ENCODE measurements at places on chromosomes 5 and 9.
A peak's percentile ranks its signal among the peaks of the same experiment; 100 is the strongest.

- DNase-seq: no peak
These were observed 8.9 kb downstream of the WNK2 start for GRCh38 chr9:93192721-93193387.

GRCh38 chr9:129485145-129485774 is 135.6 kb downstream of the C9orf50 start:
- DNase-seq: no peak

DNA sequence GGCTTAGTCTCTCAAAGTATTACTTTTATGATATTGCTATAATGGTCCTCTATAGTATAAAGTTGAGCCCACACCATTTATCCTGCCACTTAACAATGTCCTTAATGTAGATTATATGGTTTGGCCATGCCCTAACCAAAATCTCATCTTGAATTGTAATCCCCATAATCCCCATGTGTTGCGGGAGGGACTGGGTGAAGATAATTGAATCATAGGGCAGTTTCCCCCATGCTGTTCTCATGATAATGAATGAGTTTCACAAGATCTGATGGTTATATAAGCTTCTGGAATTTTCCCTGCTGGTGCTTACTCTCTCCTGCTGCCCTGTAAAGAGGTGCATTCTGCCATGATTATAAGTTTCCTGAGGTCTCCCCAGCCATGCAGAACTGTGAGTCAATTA is 498.8 kb downstream of the RAB3C start:
- DNase-seq: no peak

DNA sequence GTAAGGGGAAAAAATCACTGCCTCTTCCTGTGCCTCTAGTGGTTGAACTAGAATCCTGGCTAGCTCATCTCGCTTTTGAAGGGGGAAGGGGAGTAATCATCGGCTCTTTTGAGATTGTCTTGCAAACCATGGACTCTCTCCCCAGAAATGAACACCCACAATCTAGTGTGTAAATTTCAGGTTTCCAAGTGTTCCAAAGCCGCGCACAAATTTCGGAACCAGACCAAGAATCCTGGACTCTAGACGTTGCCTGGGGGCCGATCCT is 4.9 kb upstream of the FOXE1 start:
- no peak for DNase-seq

- no peak for DNase-seq
These were observed 178.8 kb upstream of the KLF9 start for GRCh38 chr9:70593241-70593640.

GRCh38 chr9:138103849-138104206 is 226.2 kb downstream of the CACNA1B start:
- DNase-seq: no peak

- no peak for DNase-seq
These were observed 13.6 kb downstream of the ARHGAP26 start for GRCh38 chr5:142783601-142784341.

GRCh38 chr9:131824155-131824594 is 84.3 kb upstream of the RAPGEF1 start:
- no peak for DNase-seq

GRCh38 chr5:150630461-150631325 is 9.8 kb upstream of the SYNPO start:
- no peak for DNase-seq

- DNase-seq: no peak
These were observed 77.9 kb upstream of the RPS23 start for GRCh38 chr5:82356021-82356420.

GRCh38 chr5:117414926-117415325 is 840.3 kb upstream of the SEMA6A start:
- no peak for DNase-seq

- no peak for DNase-seq
These were observed 10.8 kb upstream of the MGAT1 start for GRCh38 chr5:180813420-180813819.

DNA sequence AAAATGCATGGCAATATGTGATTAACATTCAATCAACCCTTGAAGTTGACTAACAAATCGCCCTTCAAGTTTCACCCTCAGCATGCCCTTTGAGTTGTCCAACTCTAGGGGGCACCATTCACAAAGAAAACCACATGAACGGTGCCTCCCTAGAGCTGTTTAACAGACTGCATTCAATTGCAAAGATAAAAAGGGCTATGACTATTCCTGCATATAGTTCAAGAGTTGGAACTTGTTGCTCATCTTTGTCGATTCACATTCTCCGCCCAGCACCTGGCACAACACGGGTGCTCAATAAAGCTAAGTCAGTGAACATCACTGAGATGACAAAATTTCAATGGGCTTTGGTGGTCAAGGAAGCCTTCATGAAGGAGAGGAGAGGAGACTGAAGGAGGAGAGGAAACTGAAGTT is 69.6 kb upstream of the SLC30A5 start:
- no peak for DNase-seq

GRCh38 chr5:157965989-157966388 is 107.0 kb upstream of the CLINT1 start:
- DNase-seq: no peak

GRCh38 chr9:16121601-16122286 is 568.9 kb downstream of the CCDC171 start:
- no peak for DNase-seq

DNA sequence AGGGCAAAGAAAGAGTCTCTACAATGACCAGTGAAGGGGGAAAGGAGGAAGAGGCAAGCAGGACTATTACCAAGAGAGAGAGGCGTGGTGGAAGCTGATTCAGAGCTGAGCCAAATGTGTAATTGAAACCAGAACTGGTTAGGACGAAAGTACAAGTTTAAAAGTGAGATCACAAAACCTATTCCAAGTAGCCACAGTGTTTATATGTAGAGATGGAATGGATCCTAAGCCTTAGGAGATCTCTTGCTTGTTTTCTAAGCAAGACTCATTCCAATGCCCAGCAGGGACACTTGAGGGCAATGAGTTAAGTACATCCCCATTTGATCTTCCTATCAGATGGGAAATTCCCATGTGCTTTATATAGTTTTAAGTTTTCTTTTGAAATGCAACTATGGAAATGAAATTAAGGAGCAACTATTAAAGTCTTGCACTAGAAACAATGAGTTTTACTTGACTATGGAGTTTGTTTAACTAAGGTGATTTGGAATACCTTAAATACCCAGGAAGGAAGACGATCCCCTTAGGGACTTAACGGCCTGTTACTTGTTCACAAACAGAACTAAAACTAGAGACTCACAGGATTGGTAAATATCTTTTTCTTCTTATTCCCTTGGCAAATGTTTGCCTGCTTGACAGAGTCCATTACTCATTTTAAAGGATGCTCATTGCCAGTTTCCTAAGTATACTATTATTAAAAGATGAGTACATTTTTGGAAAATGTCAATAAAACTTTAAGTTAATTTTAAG is 51.1 kb upstream of the SNX2 start:
- no peak for DNase-seq

DNA sequence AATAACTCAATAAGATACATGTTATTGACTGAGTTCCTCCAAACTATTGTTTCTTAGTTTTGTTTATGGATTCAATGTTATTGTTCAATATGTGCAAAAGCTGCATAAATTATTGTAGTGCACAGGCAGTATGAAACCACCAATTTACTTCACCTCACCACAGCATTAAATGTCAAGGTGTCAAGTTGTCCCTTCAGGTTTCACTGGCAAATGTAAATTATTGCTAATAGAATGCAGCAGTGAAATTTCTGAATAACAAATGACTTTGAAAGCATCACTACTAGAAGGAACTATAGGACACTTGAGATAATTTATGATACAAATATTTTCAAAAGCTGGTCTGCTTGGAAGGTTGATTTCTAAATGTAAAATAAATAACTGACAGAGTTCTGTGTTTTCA is 116.4 kb upstream of the PTPRD start:
- DNase-seq: no peak

GRCh38 chr5:171634511-171634910 is 151.1 kb upstream of the SMIM23 start:
- DNase-seq: no peak

DNA sequence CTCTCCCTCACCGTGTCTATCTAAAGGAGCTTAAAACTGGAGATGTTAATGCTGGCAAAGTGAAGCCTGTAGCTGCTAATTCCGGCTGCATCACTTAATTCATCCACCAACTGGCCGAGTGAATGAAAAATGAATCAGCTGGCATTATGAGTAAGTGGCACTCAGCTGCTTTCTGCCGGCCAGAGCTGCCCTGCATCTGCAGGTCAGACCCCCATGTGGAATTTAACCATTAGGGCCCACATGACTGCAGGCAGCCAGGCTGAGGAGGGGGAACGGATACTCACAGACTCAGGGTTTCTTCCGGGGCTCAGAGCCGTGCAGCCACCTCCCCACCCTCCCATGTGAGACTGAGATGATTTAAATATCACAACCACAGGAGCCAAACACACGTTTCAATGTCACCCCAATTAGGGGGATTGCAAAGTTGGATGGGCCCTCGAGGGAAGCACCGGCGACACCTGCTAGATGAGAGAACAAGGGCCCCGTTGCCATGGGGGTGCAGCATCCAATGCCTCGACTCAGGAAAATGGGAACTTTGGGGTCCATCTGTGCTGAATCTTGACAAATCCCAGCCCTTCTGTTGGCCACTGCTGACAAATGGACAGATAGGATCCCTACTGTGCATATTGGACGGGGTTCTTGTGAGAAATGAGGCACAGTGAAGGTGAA is 115.6 kb upstream of the ALDH1B1 start:
- DNase-seq: no peak

DNA sequence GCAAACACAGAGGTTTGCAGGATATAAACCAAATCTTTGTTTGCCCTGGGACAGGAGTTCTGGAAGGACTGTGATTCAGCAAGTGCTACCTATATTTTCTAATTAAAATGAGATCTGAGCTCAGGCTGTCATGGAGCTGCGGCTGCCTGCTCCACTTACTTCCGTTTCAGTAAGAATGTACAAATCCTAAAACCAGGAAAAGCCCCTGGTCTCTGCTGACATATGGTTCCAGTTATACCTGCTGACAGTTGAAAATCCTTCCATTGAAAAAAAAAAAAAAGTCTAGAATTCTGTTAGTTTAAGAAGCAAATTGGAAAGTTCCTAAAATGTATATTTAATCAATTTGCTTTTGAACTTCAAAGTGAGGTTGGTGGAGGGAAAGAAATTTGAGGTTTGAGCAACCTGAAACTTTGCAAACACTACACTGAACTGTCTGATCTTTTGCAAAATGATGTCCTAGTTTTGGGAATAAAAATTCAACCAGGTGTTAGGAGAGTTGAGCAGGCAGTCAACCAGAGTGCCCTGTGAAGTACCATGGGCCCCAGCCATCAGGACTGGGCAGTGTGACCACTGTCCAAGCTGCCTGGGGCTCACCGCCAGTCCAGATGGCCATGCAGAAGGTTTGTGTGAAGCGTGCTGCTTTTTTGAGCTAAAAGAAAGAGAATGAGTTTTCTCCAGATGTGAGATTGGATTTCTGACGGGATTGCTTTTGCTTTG is 50.6 kb downstream of the SHB start:
- DNase-seq: no peak

DNA sequence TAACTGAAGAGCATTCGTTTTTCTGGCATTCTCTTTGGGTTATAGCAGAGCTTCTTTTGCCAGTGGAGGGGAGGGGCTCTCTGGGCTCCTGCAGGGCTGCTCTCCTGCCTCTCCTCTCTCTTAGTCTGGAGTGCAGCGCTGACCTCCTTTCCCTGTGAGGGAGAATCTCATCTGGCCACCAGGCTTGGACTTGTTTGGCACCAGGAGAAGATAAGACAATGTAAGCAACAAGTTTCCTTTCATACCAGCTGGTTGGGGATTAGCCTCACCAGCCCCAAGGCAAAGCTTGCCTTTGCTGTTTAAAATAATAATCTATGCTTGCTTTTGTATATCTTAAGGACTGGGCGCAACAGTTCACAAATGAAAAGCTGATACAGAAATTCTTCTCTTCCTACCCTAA is 196.4 kb downstream of the TLE4 start:
- DNase-seq: no peak

- DNase-seq: no peak
These were observed 22.4 kb downstream of the IFNW1 start for GRCh38 chr9:21119093-21119770.

DNA sequence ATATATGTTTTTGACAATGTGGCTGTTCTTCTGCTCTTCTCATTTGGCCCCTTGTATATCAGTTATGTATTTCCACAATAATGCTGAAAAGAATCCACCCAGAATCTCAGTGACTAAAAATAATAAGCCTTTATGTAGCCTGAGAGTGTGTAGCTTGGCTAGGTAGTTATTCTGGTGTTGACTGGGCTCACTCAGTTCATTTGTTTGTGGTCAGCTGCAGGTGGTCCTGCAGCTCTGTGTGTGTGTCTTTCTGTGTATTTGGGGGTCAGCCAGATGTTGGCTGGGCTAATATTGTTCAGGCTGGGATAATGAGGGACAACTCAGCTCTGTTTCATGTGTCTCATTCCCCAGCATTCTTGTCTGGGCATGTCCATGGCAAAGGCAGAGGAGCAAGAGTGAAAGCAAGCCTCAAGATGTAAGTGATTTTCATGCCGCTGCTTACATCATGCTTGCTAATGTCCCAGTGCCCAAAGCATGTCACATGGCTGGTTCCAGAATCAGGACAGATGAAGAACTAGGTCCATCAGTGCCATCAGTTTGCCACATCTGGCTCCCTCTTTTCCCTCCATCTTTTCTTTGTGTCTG is 162.8 kb downstream of the KCTD16 start:
- DNase-seq: no peak

DNA sequence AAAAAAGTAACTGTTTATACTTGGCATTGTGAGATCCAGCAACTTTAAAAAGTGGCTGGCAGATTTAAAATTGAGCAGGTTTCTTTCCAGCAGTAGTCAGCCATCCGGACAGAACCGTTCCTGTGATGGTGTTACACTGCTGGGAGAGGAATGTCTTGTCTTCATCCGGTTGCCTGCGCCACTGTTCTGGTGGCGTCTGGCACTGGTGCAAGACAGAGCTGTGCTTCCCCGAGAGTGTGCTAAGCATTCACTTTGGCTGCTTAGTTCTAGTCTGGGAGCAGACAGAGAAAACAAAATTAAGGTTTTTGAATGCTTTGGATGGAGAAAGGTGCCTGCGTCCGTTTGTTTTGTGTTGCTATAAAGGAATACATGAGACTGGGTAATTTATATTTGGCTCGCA is 35.5 kb upstream of the CREBRF start:
- DNase-seq: no peak

DNA sequence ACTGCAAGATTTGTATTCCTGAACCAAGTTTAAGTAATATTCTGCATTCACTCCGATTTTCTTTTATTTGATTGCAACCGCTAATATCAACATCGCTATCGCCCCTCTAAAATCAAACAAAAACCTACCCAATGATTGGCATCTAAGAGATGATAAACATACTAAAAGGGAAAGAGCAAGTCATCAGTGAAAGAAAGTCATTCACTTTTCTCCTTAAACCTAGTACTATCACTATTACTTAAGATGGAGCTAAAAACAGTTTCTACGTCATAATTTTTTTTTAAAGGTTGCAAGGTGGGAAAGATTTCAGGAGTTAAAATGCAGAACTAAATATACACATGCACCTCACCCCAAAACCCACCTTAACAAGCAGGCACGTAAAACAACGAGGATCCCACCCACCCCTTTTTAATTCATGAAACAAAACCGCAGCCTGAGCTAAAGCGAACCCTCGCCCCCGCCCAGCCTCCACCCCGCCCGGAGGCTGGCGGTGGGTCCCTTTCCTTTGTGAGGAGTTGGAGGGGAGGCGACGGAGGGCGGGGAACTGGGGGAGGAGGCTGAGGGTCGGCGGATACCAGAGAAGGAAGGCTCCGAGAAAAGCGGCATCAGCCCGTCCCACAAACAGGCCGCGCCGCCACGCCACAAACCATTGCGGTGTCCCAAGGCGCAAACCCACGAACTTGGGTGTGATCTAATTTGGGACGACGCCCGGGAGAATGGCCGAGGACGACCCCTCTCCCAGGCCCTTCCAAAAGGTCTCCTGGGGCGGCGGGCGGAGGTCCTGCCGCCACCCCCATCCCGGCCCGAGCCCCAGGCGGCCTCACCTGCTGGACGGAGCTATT is 861 bp downstream of the UBQLN1 start:
- DNase-seq: peak; percentile 66

GRCh38 chr5:99004960-99005359 is 76.2 kb upstream of the CHD1 start:
- DNase-seq: no peak
